ENCODE measurements at places on chromosomes 6 and 20.

- DNase-seq = no peak
These were observed 21.9 kb upstream of the GSTA3 start for GRCh38 chr6:52931351-52931750.

GRCh38 chr20:16314320-16314719, 258.9 kb downstream of the KIF16B start:
- no peak for DNase-seq

- no peak for DNase-seq
These were observed 176.6 kb downstream of the ZDHHC14 start for GRCh38 chr6:157557559-157557958.

GRCh38 chr6:78942446-78942845, 75.1 kb downstream of the IRAK1BP1 start:
- no peak for DNase-seq

GRCh38 chr6:36491378-36491965, 48.7 kb downstream of the KCTD20 start:
- no peak for DNase-seq

DNA sequence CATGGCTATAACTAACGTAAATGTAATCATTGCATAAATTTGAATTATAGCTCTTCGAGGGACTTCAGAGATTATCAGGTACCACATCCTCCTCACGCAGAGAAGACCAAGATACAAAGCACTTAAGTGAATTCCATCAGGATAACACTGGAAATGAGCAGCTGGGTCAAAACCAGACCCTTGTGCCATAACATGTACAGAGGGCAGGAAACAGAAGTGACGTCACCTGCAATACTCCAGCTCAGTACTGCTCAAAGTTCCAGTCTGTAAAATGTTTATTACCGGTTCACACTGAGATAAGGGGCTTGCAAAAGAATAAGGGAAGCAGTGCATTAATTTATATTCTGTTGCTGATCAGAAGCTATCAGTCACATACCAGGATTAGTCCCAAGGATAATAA, 45.8 kb downstream of the RGS17 start:
- DNase-seq = no peak

GRCh38 chr20:21643417-21643816, 62.0 kb upstream of the PAX1 start:
- no peak for DNase-seq
